ENCODE measurements at places on chromosomes 5 and 9. TPM values are rescaled to one million over a fixed set of nuclear protein-coding genes. Genes with fewer than 3 reads are reported as not detected.

GRCh38 chr5:176535664-176536131 lies 1.5 kb downstream of the RNF44 start:
- no peak for DNase-seq
- H3K27ac ChIP-seq, result peak overlapping the region; percentile 89
- no peaks in the 10 kb centered on the region for H3K27me3 ChIP-seq
- peaks cover 12% of the 10 kb centered on the region for H3K36me3 ChIP-seq
- H3K4me1 ChIP-seq, result peaks cover 15% of the 10 kb centered on the region

- H3K4me3 ChIP-seq, result no peak overlapping the region
- H3K27ac ChIP-seq, result no peak overlapping the region
- H3K27me3 ChIP-seq, result no peaks in the 10 kb centered on the region
These were observed 1.1 kb downstream of the SLC27A6 start for GRCh38 chr5:128966375-128966774.

GRCh38 chr5:67182301-67182790 lies 14.3 kb downstream of the CD180 start:
- H3K27ac ChIP-seq, result no peak overlapping the region
- no peaks in the 10 kb centered on the region for H3K4me1 ChIP-seq
- no peak for DNase-seq
- H3K27me3 ChIP-seq, result no peaks in the 10 kb centered on the region
- no peaks in the 10 kb centered on the region for H3K36me3 ChIP-seq

The SELENOP gene
- 11.4 TPM for total RNA-seq

The ZBTB6 gene
- total RNA-seq, result 12.3 TPM

- no peak for DNase-seq
- H3K36me3 ChIP-seq, result no peaks in the 10 kb centered on the region
- no peaks in the 10 kb centered on the region for H3K4me1 ChIP-seq
- H3K27me3 ChIP-seq, result no peaks in the 10 kb centered on the region
These were observed 2039.1 kb upstream of the CDH9 start for GRCh38 chr5:29077451-29077850.

GRCh38 chr5:124104821-124105220 lies 592.8 kb downstream of the CSNK1G3 start:
- H3K27ac ChIP-seq, result no peak overlapping the region
- H3K27me3 ChIP-seq, result no peaks in the 10 kb centered on the region
- H3K4me1 ChIP-seq, result no peaks in the 10 kb centered on the region
- no peaks in the 10 kb centered on the region for H3K36me3 ChIP-seq
- no peak for DNase-seq

The ZBTB5 gene
- total RNA-seq, result 22.3 TPM
